A172 (cell line): ENCODE measurements at places on chromosomes 13 and 19.

GRCh38 chr13:90628471-90628870 lies 719.0 kb upstream of the MIR17HG start:
- no peak for DNase-seq

GRCh38 chr13:30479154-30479882 lies 13.6 kb upstream of the HMGB1 start:
- DNase-seq = no peak

DNA sequence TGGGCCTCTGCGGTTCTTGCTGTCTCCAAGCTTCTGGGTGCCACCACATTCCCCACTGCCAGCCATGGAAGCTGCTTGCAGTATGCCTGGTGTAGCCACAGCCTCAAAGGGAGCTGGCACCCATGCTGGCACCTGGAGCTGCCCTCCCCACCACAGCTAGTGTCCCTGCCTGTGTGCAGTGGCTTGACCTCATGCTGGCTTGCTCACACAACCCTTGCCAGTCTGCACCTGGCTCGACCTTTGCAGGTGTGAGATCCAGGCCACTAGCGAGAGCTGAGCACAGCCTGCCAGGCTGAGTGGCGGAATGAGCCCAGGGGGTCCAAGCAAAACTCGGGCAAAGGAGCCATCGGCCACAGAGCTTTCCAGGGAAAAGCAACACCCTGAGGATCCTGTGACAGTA lies 236.7 kb upstream of the CSNK1A1L start:
- no peak for DNase-seq

GRCh38 chr13:23679220-23679619 lies 109.0 kb downstream of the TNFRSF19 start:
- DNase-seq = peak; percentile 48

DNA sequence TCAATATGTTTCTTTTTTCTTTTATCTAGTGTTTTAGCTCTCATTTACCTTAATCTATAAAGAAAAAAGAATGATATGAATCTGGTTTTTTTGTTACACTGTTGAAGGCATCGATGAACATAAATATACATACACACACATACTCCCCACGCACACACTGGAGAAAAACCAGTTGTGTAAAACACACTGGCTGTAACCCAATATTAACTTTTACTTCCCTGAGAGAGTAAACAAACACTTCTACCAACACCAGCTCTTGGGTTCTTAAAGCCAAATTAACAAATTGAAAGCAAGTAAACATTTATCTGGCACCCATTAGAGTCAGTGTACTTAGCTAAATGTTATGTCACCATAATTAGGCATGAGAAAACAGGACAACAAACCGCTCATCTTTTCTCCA lies 145.7 kb downstream of the ABCC4 start:
- DNase-seq = no peak

- DNase-seq = no peak
These were observed 274.3 kb downstream of the DCLK1 start for GRCh38 chr13:35856721-35857364.

DNA sequence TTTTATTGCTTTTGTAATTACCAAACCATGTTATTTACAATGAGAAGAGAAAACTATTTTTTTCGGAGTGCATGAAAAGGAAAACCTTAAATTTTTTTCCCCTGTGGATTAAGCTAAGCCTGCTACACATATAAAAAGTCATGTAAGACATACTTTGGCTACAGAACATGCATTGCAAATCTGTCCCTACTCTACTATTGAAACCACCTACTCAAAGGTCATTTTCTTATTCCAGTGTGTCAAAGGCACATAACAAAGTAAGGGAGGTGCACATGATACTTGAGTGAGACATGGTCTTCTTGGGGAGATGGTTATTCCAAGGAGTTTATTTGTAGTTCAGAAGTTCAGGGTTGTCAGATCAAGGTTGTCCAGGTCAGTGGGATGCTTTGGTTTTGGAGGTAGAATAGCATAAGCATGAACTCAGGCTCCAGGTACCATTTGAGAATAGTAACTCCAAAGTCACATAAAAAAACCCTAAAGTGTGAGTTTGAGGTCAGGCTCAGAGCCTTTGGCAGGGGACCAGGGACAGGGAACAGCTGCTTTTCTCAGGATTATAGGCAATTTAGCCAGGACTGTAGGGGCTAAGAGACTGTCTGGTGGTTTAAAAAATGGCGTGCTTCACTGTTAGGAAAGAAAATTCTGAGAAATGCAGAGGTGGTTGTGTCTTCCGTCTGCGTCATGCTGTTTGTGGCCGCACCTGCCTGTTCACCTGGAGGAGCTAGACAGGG lies 15.4 kb downstream of the FARP1 start:
- DNase-seq = no peak

- DNase-seq = peak; percentile 71
These were observed 40.6 kb downstream of the CCDC122 start for GRCh38 chr13:43838909-43839308.

DNA sequence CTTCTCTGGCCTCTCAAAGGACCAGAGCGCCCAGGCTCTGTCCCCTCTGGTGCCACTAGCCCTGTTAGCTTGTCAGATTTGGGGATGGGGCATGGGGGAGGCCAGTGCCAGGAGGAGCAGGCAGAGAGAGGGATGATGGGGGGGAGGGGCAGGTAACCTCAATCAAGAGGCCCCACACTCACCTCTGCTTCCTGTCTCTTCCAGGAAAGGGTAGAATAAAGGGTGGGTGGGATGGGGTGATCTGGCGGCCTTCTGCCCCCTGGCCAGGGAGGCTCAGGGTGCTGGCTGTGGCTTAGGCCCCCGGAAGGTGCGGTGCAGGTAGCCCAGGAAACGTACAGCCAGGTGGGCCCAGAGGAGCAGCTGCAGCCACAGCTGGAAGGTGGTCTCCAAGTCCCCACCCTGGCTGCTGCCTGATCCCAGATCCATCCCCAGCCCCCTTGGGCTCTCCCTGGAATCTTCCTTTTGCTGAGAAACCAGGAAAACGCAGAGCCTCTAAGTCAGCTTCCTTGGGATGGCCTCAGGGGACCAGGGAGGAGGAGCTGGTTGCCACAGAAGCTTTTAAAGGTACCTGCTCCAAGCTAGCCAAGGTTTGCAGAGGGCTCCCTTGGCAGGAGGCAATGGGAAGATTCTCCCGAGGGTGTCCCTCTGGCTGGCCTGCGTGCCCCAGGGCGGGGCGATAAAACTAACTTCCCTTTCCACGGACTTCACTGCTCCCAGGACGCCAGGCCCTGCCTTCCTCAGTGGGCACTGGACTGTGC lies 5.3 kb downstream of the PRKACA start:
- no peak for DNase-seq
